ENCODE measurements at places on chromosomes 6 and 20.

DNA sequence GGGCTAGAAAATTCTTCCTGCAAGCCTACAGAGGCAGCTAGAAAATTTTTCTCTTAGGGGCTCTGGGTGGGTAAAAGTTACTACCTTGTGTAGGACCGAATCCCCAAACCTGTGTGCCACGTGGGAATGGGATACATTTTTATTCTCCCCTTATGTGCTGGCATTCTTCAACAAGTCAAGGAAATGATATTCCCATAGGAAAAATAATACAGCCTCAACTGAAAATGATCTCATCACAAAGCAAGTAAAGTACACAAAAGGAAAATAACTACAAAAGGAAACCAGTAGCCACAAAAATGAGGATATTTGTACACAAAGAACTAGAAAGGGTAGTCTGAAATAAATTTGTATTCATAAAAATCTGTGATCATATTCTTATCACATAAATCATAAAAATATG lies 298.1 kb downstream of the LAMA2 start:
- no peak for DNase-seq

- no peak for DNase-seq
Observed at GRCh38 chr20:55174172-55174571, 698.8 kb downstream of the DOK5 start.

DNA sequence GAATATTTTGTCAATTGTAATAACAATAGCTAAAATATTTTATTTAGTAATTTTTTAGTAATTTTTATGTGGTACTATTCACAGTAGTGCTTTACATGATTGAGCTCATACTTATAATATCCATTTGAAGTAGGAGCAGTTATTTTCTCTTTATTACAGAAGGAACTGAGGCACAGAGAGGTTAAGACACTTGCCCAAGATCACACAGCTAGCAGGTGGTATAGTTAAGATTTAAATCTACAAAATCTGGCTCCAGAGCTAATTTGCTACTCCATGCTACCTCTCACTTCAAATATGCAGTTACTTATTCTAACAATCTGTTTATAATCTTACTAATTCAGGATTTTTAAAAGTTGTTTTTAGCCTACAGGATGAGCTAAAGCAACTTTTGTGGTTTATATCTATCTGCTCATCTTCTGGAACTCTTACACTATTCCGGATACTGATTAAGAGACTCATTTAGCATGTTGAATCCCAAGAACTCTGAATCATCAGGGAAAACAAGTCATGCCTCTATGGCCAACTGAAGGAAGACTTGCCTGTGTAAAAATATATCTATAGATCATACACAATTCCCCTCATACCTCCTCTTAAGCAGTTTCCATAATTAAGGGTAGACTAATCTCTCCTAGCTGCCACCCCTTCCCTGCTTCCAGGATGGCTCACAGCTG lies 324.2 kb downstream of the UBE3D start:
- DNase-seq = no peak

DNA sequence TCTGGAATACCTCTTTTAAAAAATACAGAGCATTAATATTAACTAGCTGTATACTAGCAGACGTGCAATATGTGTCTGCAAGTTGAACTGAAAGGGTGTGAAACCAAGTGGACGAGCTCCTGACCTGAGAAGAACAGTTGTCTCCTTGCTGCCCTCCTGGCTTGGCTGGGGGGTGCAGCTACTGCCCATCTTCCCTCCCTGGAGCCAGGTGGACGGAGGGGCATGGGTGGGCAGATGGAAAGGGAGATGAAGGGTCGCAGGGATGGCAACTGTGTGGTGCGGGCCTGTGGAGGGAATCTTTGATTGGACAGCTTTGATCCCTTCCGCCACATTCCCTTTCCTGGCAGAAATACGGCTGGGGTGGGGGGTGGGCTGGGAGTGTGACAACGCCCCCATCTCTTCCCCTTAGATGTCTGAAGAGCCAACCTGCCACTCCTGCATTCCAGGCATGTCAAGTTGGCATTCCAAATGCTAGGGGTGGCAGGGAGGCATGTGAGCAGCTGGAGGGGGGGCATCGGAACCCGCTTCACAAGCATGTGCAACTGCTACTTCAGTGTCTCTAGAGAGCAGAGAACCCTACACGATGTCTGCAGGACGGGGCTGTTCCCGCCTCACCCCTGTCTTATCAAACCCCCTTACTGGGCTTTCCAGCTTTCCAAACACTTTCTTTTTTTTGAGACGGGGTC lies 37.3 kb downstream of the SRSF3 start:
- DNase-seq = no peak

DNA sequence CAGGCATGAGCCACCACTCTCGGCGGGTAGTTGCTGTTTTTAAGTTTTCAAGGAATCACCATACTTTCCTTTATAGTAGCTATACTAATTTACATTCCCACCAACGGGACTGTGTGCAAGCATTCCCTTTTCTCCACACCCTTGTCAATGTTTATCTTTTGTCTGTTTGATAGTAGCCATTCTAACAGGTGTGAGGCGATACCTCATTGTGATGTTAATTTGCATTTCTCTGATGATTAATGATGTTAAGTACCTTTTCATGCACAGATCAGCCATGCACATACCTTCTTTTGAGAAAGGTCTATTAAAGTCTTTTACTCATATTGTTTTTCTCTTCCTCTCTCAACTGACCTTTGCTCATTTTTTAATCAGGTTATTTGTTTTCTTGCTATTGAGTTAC lies 43.0 kb upstream of the CCND3 start:
- no peak for DNase-seq
